ENCODE measurements at places on chromosomes 2 and 18.

GRCh38 chr2:98749066-98749450 is 18.1 kb upstream of the MGAT4A start:
- no peak for DNase-seq

DNA sequence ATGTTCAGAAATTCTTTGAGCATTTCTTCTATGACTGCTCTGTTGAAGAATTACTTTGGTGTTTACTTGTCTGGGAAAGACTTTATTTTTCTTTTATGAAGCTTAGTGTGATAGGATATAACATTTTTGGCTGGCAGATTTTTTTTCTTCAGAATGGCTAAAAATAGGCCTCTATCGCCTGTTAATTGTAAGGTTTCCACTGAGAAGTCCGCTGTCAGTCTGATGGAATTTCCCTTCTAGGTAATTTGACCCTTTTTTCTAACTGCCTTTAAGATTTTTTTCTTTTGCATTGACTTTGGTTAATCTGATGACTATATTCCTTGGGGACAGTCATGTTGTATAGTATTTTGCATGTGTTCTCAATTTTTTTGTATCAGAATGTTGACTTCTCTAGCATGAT is 590.7 kb downstream of the ADCYAP1 start:
- no peak for DNase-seq

DNA sequence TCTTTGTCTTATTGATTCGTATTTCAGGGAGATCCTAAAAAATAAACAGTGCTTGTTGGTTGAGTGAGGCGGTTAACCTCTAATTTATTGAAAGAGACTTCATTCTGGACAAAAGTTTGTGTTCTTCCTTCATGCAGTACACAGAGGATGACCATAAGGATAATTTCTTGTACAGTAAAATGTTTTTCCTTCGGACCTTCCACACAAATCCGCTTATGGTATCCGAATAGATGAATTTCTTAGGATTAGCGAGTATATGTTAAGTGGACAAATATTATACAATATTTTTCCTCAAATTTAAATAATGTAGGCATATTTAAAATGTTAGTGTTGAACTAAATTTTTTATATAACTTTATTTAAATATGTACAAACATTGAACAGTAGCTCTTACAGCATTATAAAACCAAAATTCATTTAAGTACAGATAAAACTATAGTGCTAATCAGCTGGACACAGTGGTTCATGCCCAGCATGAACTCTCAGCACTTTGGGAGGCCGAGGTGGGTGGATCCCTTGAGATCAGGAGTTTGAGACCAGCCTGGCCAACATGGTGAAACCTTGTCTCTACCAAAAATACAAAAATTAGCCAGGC is 84.4 kb downstream of the LPIN1 start:
- no peak for DNase-seq

GRCh38 chr2:1299043-1299442 is 114.2 kb upstream of the TPO start:
- DNase-seq, result no peak

GRCh38 chr2:39246382-39246980 is 2.7 kb upstream of the CDKL4 start:
- DNase-seq, result no peak

- DNase-seq, result no peak
These were observed 104.4 kb downstream of the CYRIA start for GRCh38 chr2:16561251-16561650.

- DNase-seq, result no peak
These were observed 7.2 kb upstream of the TSN start for GRCh38 chr2:121748202-121748601.

DNA sequence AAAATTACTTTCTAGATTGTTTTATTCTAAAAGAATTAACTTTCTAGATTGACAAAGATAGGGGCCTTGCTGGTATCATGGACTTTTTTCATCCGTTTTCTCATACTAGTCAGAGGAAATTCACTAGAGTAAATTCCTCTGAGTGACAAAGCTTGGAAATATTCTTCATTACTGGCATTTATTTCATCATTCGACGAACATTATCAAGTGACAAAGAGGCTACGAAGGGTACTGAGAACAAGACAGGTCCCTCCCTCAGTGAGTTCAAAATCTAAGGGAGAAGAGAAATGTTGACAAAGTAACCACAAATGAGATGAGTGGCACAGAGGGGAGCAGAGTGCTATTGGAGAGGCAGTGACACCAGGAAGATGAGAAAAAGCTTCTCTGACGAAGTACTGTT is 4.3 kb downstream of the EPG5 start:
- no peak for DNase-seq

DNA sequence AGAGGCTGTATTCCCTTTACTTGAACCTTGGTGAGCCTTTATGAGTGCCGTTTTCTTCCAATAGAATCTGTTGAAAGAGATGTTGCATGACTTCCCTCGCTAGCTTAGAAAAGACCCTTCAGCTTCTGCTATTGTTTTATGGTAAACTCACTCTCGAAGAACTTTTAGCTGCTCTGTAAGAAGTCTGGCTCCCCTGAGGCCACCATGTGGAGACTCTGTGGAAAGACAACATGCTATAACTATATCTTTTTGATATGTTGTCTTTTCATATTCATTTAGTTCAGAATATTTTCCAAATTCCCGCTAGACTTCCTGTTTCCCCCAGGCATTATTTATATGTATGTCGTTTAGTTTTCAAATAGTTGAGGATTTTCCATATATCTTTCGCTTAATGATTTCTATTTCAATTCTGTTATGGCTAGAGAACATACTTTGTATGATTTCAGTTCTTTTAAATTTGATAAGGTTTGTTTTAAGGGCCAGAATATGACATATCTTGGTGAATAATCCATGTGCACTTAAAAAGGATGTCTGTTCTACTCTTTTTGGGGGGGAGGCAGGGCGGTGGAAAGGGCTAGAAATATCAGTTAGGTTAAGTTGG is 64.1 kb downstream of the PTPN4 start:
- DNase-seq, result no peak

GRCh38 chr2:133438026-133438425 is 130.2 kb downstream of the NCKAP5 start:
- no peak for DNase-seq

DNA sequence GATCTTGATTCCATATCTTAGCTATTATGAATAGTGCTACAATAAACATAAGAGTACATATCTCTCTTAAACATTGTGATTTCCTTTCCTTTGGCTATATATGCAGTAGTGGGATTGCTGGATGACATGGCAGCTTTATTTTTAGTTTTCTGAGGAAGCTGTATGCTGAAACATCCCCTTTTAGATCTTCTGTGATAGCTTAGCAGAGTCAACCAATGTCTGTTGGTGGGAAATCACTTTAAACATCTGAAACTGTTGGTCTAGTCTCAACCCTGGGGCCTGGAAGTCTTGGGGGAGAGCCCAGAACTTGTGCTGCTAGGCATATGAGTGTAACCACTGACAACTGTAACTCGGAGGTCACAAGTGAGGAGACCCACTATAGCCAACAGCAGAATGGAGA is 378.6 kb upstream of the SLC14A2 start:
- no peak for DNase-seq

GRCh38 chr18:9869715-9870430 is 15.9 kb upstream of the TXNDC2 start:
- DNase-seq, result no peak

DNA sequence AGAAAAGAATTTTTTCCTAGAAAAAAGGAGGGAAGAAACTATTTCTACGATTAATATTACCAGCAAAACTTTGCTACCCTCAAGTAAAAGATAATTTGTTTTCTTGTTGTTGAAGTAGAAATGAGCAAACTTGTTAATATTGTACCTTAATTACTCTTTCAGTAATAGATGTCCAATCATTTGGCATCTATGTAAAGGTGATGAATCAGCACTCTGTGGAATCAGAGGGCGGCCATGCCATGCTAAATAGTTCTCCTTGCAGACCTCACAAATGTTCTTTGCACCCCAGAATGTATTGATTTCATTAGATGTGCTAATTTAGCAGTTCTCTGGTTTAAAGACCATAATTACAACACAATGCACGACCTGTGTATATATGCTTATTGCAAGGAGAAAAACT is 29.1 kb upstream of the THSD7B start:
- no peak for DNase-seq

- DNase-seq, result no peak
These were observed 38.0 kb upstream of the ERMN start for GRCh38 chr2:157363612-157364101.

GRCh38 chr2:8677646-8678592 is 3.9 kb upstream of the ID2 start:
- no peak for DNase-seq

DNA sequence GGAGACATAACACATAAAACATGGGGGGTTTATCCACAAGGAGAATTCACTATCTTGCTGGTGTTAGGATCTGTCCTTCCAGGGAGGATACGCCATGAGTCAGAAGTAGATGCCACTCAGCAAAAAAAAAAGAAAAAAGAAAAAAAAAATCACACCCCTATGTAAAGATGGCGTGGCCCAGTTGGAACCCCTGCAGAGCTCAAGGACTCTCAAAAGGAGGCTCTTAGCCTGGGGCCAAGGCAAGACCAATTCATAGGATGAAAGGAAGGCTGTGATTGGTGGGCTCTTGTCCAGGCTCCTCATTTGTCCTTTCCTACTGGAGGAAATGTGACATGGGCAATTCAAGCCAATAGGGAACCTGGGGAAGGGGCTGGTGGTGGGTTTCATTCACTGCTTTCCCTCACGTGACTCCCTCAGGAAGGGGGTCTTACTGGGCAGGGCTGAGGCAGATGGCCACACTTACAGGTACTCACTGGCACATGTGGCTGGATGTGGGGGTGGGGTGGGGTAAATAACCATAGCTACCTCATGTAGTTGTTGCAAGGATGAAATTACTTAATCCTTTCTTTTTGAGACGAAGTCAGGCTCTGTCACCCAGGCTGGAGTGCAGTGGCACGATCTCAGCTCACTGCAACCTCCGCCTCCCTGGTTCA is 38.7 kb upstream of the HAAO start:
- no peak for DNase-seq

GRCh38 chr2:31256611-31257382 is 22.8 kb downstream of the EHD3 start:
- DNase-seq, result no peak

GRCh38 chr18:72360634-72361033 is 183.5 kb downstream of the CBLN2 start:
- no peak for DNase-seq

GRCh38 chr18:75314117-75314516 is 103.5 kb downstream of the TSHZ1 start:
- DNase-seq, result no peak

- peak; percentile 97 for DNase-seq
These were observed at the start of gene CHMP1B for GRCh38 chr18:11851146-11851805. CHMP1B (plus strand) TSS chr18:11851413; CDS start chr18:11851512, 99 bp downstream.

DNA sequence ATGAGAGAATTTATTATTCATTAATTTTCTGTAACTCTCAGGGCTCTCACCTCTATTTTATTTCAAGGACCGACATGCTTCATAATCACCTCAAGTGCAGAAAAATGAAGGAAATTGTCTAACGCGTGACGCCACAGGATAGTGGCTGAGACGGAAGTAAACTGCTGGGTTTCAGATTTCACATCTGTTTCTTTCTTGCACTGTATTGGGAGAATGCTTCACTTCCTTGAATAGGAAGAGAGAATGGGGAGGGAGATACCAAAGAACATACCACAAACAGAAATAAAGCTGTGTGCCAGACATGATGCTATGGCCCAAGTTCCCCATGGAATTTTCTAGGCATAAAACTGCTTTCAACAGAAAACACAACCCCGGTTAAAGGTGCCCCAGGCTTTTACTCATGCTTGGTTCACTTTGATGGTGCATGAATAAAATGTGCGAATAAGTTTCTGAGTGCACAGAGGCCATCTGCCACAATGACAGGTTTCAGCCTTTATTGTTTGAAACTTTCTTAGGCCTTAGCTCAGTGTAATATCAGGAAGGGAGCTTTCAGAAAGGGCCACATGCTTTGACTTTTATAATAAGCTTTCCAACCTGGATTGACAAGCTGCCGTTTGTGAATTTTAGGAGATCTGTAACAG is 1116.4 kb downstream of the SOCS6 start:
- no peak for DNase-seq

DNA sequence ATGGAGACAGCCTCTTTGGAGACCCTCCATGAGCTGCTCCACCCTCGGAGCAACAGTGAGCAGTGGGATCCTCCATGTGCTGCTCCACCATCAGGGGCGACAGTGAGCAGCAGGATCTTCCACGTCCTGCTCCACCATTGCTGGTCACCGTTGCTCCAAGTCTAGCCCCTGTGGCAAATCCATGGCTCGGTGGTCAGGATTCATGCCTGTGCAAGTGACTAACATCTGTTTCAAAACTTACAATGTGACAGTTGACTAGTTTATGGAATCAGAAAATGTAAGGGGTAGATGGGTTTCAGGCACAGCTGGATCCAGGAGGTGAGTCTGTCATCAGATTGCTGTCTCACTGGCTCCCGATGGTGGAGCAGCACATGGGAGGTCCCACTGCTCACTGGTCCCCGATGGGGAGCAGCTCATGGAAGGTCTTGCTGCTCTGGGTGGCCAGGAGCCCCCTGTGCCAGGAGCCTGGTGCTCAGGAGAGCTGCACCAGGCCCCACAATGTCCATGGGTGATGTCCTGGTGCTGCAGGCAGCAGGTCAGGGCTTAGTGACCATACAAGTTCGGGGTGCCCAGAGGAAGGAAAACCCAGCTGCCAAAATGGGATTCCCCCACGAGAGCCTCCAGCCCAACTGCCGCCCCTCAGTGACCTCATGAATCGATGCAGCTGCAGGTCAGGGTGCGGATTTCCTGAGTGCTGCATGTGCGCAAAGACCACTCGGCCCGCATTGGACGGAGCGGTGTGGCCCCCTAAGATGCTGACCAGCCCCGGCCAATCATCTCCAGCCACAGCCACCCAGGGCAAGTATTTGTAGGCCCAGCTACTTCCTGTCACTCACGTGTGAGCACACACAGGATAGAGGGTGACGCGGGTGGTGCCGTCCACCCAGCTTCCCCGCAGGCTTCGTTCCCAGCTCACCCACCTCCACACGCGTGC is 116.5 kb upstream of the OTOS start:
- DNase-seq, result no peak

DNA sequence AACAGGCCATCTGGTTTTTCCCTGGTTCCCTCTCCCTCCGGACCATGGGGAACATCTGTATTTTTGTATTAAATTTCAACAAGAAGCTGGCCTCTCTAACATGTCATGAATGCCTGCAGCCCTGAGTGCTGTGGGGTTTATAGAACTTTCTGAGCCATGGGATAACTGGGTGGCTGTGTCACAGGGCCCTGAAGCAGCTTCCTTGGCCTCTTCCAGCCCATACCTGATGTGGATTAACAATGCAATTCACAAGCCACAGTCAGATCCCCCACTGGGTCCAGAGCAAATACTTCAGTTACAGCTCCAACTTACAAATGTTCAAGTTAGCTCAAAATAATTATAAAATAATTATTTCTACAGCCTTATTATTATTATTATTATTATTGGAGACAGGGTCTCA is 307.8 kb upstream of the CELF4 start:
- DNase-seq, result no peak

- DNase-seq, result no peak
These were observed 288.2 kb upstream of the ST6GAL2 start for GRCh38 chr2:107174171-107174570.

- no peak for DNase-seq
These were observed 82.7 kb downstream of the CALCRL start for GRCh38 chr2:187365315-187365714.

- no peak for DNase-seq
These were observed 194.9 kb upstream of the KYNU start for GRCh38 chr2:142682528-142682927.

Data from stimulated activated CD8-positive, alpha-beta memory T cell treated with anti-CD3 and anti-CD28 coated beads, Interleukin-7, amount 100 ng/mL, for 1 hour (primary cell).